ENCODE measurements at places on chromosomes 4 and X.

- DNase-seq: no peak
Observed at GRCh38 chrX:18676470-18676869, 4.6 kb upstream of the RS1 start.

DNA sequence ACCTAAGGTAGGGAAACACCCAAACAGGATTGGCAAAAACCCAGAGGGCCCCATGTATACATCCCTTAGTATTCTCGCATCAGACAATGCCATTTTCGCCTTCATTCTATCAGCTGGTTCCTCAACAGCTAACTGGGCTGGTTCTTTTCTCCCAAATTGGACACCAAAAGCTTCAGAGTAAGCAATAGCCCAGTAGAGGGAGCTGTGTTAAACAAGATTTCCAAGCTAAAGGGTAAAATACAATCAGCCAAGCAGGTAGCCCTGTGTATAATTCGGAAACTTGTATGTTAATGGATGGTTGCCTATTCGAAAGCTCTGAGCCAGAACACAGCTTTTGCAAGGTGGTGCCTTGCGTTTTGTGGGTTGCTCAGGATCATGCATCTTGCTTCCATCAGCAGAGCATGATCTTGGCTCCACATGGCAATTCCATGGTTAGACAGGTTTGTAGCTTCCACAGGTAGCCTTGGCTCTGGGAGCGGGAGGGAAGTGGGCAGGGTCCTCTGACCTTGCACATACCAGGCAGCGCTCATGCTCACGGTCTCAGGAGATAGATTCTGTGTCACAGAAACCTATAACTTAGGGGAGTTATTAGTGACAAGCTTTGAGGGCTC lies 115.2 kb upstream of the LNX1 start:
- DNase-seq: peak; percentile 51

- no peak for DNase-seq
Observed at GRCh38 chr4:107734120-107734519, 14.1 kb upstream of the PAPSS1 start.

DNA sequence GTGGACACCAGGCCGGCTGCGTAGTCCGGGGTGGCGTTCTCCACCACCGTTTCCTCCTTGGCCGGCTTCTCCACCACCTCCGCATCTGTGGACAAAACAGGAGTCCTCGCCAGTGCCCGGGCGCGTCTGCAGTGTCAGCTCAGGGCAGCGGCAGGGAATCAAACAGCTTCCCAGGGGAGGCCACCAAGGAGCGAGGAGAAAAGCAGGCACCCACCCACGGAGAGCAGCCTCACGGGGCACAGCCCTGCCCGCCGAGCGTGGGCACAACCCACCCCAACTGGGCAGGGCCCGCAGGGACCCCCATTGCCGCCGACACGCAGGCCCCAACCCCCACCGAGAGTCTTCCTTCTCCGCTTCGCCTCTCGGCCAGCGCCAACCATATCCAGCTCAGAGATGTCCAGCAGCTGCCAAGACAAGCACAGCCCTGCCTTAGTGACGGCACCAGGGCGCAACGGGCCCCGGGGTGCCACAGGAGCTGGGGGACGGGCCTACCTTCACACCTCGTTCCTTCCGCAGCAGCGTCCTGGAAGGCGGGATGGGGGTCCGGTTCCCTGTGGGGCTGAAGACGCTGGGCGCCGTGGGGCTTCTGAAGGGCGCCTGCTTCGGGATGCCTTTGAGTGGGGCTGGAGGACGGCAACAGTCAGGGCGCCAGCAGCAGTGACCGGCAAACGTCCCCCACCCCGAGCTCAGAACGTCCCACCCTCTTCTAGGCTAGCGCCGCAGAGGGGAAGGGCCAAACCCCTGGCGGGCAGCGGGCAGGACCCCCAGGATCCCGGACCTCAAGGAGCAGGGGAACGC lies 22.8 kb downstream of the NELFA start:
- DNase-seq: no peak

- no peak for DNase-seq
Observed at GRCh38 chrX:109782994-109783700, 50.1 kb upstream of the ACSL4 start.

Measured in NCI-H2081 treated with DMSO at 0.1 percent for 48 hours (cell line).